ENCODE measurements at places on chromosomes 12 and 14.
A peak's percentile ranks its signal among the peaks of the same experiment; 100 is the strongest.

- DNase-seq, result no peak
These were observed 81.6 kb downstream of the TRAFD1 start for GRCh38 chr12:112206944-112207343.

GRCh38 chr12:24500831-24501230, 448.1 kb downstream of the BCAT1 start:
- no peak for DNase-seq

DNA sequence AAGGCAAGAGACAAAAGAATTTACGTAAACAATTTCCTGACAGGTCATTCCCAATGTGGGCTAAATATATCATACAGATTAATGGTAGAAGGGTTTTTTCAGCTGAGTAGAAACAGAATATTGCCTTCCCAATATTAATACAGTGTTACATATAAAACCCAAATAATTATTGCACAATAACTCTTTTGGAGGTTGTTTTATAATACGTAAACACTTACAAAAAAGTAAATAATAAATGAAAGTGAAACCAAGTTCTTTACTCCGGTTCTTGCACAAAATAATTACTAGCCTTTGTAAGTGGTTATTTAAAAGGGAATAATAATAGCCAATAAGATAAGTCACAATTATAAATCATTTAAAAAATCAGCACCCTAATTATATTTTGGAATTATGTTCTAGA, 118.6 kb upstream of the SSTR1 start:
- no peak for DNase-seq

DNA sequence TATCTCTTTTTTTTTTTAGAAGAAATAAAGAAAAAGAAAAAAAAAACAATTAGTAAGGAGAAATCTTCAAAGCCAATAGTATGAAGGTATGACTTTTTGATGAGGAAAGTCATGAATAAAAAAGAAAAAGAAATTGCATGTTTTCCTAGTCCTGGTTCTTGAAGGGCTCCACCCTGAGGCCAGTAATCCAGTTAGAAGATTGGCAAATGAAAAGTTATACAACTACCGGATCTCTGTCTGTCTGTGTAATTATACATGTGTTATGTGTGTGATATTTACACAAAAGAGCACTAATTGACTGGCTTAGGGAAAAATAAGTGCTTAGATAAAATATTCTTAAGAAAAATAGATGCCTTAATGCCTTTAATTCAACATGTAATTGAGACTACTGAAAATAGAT, 28.4 kb downstream of the SDR9C7 start:
- DNase-seq, result no peak

- DNase-seq, result no peak
These were observed 57.1 kb downstream of the ATP2A2 start for GRCh38 chr12:110337912-110338710.

GRCh38 chr12:121657305-121658008, 12.0 kb downstream of the MORN3 start:
- DNase-seq, result no peak

GRCh38 chr12:2586156-2587038, 208.4 kb upstream of the FKBP4 start:
- no peak for DNase-seq

GRCh38 chr12:89203144-89203543, 149.2 kb downstream of the DUSP6 start:
- DNase-seq, result no peak

GRCh38 chr12:9750276-9751203, 10.2 kb downstream of the CD69 start:
- peak; percentile 94 for DNase-seq

- no peak for DNase-seq
These were observed 3.6 kb upstream of the DNAJC22 start for GRCh38 chr12:49342914-49343731.

All from NAMALWA (cell line).